ENCODE measurements at places on chromosomes 7 and 10.

DNA sequence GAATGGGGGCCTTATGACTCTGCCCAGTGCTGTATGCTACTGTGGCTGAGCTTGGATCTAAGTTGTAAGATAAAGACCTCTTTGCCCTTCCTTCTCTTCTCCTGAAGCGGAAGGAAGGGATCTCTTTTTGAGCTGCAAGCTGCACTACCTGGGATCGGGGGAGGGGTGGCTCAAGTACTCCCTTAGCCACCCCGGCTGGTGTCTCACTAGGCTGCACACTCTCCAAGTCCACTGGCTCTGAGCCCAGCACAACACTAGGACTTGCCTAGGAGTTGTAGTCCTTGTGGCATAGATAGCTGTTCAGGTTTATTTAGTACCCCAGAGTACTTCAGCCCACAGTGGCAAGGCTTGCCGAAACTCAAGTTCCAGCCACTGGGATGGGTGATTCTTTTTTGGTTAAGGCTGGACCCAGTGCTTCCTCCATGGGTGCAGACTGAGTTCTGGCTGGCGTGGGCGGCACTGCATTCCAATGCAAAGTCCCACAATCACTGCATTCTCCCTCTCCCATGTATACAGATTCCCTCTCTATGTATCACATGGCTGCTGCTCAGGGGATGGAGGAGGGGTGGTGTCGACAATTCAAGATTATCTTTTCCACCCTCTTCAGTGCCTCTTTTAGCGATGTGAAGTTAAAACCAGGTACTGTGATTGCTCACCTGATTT is 76.2 kb upstream of the SLC25A13 start:
- no peaks in the 10 kb centered on the region for H3K27me3 ChIP-seq
- H3K36me3 ChIP-seq, result no peaks in the 10 kb centered on the region
- H3K27ac ChIP-seq, result no peak overlapping the region
- DNase-seq, result no peak
- no peak overlapping the region for H3K4me3 ChIP-seq
- no peaks in the 10 kb centered on the region for H3K4me1 ChIP-seq

DNA sequence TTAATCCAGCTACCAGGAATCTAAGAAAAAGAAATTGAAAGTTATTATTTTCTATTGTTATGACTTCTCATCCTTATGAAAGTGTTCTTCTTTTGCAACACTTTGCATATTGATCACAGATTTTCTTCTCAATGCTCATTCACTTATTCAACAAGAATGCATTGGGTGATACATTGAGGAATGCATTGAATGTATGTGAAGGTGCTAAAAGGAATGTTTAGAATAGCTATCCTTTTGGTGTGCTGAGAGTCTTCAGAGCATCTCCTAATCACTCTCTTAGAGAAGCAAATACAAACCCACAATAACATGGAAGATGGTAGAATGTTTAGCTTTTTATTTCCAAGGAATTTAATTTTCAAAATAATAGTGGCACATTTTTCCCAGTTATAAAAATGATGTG is 122.1 kb upstream of the KMT2E start:
- no peak overlapping the region for H3K27ac ChIP-seq
- no peaks in the 10 kb centered on the region for H3K27me3 ChIP-seq
- no peak for DNase-seq
- H3K4me3 ChIP-seq, result no peak overlapping the region
- no peaks in the 10 kb centered on the region for H3K4me1 ChIP-seq
- H3K36me3 ChIP-seq, result no peaks in the 10 kb centered on the region

DNA sequence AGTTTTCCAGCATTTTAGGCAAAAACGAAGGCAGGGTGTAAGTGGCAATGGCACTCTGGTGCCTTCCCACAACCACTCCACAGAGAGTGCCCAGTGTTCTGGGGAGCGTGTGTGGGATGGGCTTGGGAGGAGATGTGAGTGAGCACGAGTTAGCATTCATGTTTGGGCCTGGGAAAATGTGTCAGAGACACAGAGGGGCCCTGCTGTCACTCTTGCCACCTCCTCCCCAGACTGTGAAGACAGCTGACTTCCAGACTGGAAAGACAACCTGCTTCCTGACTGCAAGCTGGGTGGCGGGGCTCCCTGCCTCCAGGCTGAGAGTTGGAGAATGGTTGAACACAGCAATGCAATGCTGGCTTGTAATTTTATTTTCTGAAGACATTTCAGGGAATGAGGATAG is 454.5 kb upstream of the ZMIZ1 start:
- peaks cover 4% of the 10 kb centered on the region for H3K4me1 ChIP-seq
- DNase-seq, result no peak
- H3K27me3 ChIP-seq, result no peaks in the 10 kb centered on the region
- no peaks in the 10 kb centered on the region for H3K36me3 ChIP-seq

GRCh38 chr10:3750006-3750816 is 34.8 kb downstream of the KLF6 start:
- no peak for DNase-seq
- peak overlapping the region; percentile 79 for H3K27ac ChIP-seq
- peak overlapping the region; percentile 18 for H3K4me3 ChIP-seq
- peaks cover 47% of the 10 kb centered on the region for H3K4me1 ChIP-seq

DNA sequence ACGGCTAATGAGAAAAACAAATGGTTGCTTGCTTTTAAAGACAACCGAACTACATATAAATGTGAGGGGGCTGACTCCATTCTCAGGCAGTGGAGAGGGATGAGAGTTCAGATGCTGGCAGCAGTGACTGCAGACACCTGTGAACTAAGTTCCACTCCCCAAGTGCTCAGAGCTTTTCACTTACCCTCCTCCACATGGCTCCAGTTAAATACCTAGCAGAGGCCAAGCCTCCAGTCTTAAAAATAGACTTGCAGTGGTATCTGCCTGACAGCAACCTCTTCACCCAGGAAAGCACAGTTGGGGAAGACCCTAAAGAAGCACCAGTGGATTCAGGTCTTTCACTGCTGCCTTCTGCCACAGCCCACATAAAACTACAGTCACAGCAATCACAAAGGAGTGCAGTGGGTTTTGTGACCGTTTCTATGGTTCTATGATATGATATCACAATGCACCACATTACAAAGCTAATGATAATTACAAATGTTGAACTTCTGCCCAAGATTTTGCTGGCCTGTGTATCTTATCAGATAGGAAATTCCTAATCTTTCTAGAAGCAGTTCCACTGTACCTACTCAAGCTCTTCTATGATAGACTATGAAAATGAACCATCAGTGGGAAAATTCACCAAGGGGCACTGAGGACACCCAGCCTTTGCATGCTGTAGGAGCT is 3.3 kb upstream of the ABLIM1 start:
- H3K27me3 ChIP-seq, result no peaks in the 10 kb centered on the region
- no peak for DNase-seq
- H3K4me3 ChIP-seq, result no peak overlapping the region
- no peak overlapping the region for H3K27ac ChIP-seq

DNA sequence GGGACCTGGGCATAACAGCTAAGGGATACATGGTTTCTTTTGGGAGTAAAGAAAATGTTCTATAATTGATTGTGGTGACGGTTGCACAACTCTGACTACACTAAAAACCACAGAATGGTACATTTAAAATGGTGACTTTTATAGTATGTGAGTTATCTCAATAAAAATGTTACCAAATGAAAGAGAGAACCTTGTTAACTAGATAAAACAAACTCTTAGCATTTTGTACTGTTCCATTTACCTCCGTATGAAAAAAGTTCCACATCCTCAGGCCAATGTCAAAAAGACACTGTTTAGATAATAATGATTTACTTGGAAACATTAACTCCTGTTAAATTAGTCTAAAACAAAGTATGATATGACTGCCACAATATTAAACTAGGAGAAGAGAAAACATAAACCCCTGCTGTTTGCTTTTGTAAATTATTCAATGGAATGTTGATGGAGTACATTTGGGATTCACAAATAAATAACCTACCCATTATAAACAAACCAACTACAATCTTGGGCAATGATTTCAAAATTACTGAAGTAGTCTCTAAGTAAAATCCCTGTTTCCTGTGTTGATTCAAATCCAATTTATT is 60.7 kb downstream of the SMURF1 start:
- H3K4me1 ChIP-seq, result peaks cover 6% of the 10 kb centered on the region
- H3K4me3 ChIP-seq, result no peak overlapping the region
- no peak overlapping the region for H3K27ac ChIP-seq

GRCh38 chr10:21317902-21318301 is 207.6 kb downstream of the SKIDA1 start:
- no peak overlapping the region for H3K4me3 ChIP-seq
- no peak overlapping the region for H3K27ac ChIP-seq
- H3K27me3 ChIP-seq, result no peaks in the 10 kb centered on the region
- H3K36me3 ChIP-seq, result no peaks in the 10 kb centered on the region
- peaks cover 38% of the 10 kb centered on the region for H3K4me1 ChIP-seq

DNA sequence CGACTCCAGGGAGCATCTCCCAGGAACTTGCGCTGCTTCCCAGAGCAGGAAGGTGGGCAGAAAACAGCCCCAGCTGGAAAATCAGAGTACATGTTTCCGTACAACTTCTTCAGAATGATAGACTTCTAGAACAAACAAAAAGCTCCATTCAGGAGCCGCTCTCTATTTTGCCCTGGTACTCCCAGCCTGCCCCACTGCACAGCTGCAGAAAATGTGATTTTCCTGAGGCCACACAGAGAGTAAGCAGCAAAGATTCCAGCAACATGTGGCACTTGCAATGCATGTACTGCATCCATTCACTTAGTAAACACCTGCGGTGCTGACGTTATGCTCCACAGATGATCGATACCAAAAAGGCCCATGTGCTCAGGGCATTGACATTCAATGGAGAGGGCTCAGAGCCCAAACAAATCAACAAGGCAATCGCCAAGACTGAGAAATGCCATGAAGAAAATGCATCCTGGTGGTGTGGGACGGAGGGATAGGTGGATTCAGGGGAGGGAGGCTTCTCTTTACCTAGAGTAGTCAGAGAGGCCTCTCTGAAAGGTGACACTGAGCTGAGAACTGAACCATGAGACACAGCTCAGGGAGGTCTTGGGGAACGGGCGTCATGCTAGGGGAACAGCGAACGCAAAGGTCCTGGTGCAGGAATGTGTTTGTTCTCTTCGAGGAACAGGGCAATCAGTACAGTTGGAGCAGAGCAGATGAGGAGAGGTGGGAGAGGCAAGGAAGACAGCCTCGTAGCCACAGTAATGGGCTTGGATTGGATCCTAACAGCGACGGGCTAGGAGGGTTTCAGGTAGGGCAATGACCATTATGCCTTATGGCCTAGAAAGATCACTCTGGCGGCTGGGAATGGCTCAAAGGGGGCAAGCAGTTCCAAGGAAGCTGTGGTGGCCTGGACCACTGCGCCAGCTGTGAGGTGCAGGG is 35.3 kb upstream of the DUSP5 start:
- H3K36me3 ChIP-seq, result no peaks in the 10 kb centered on the region
- H3K27ac ChIP-seq, result no peak overlapping the region
- no peaks in the 10 kb centered on the region for H3K4me1 ChIP-seq
- H3K27me3 ChIP-seq, result no peaks in the 10 kb centered on the region
- no peak overlapping the region for H3K4me3 ChIP-seq
- DNase-seq, result no peak

GRCh38 chr10:130871406-130871805 is 440.1 kb downstream of the TCERG1L start:
- DNase-seq, result no peak
- H3K4me1 ChIP-seq, result no peaks in the 10 kb centered on the region
- no peaks in the 10 kb centered on the region for H3K36me3 ChIP-seq
- no peak overlapping the region for H3K4me3 ChIP-seq
- H3K27me3 ChIP-seq, result no peaks in the 10 kb centered on the region

- no peaks in the 10 kb centered on the region for H3K36me3 ChIP-seq
- no peak for DNase-seq
- H3K4me1 ChIP-seq, result no peaks in the 10 kb centered on the region
- H3K4me3 ChIP-seq, result no peak overlapping the region
- H3K27me3 ChIP-seq, result no peaks in the 10 kb centered on the region
- no peak overlapping the region for H3K27ac ChIP-seq
These were observed 126.0 kb downstream of the PARD3 start for GRCh38 chr10:34689053-34689452.

DNA sequence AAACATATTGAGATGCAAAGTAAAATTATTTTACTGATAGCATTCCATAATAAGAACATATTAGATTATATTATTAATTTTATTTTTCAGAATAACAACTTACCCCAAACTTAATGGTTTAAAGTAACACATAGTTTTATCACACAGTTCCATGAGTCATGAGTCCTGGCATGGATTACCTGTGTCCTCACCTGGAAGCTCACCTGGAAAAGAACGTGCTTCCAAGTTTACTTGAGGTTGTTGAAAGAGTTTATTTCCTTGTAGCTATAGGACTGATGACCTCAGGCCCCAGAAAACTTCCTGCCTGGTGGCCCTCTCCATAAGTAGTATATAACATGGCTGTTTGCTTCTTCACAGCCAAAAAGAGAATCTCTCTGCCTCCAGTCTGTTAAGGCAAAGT is 254.6 kb downstream of the TFEC start:
- H3K36me3 ChIP-seq, result no peaks in the 10 kb centered on the region
- H3K4me3 ChIP-seq, result no peak overlapping the region
- H3K27ac ChIP-seq, result no peak overlapping the region
- no peaks in the 10 kb centered on the region for H3K4me1 ChIP-seq
- H3K27me3 ChIP-seq, result no peaks in the 10 kb centered on the region

- DNase-seq, result no peak
- no peaks in the 10 kb centered on the region for H3K27me3 ChIP-seq
- H3K4me3 ChIP-seq, result no peak overlapping the region
- no peak overlapping the region for H3K27ac ChIP-seq
These were observed 17.2 kb upstream of the FXYD4 start for GRCh38 chr10:43354330-43354635.

GRCh38 chr10:103149991-103150622 is 43.0 kb downstream of the NT5C2 start:
- H3K4me1 ChIP-seq, result peaks cover 48% of the 10 kb centered on the region
- DNase-seq, result no peak
- no peaks in the 10 kb centered on the region for H3K36me3 ChIP-seq
- H3K27me3 ChIP-seq, result no peaks in the 10 kb centered on the region
- no peak overlapping the region for H3K4me3 ChIP-seq

DNA sequence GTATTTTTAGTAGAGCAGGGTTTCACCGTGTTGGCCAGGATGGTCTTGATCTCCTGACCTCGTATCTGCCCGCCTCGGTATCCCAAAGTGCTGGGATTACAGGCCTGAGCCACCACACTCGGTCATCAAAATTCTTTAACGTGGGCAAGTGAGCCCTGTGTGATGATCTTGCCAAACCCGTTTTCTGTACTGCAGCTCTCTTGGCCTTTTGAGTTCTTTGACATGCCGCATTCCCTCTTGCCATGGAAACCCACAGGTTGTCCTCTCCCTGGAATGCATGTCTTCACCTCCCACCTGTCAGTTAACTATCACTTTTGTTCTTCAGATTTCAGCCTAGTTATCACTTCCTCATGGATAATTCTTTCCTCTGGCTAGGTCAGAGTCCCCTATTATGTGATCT is 5.0 kb downstream of the NUP205 start:
- H3K27ac ChIP-seq, result no peak overlapping the region
- H3K4me3 ChIP-seq, result no peak overlapping the region
- H3K36me3 ChIP-seq, result no peaks in the 10 kb centered on the region
